ENCODE measurements at places on chromosomes 11 and 22.

DNA sequence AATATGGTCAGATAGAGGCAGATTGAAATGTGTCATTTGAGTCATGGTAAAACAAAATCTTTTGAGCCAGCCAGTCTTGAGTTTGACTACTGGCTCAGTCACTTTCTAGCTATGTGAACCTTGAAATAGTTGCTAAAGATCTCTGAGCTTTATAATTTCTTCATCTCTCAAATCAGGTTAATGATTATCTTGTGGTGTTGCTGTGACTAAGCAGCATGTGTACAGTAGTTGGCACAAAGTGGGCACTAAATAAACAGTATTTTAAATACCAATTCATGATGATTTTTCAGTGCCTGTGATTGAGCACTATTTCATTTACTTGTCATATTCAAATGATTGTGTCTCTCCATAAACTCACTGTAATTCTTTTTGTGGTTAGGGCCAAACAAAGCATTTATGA lies 70.8 kb downstream of the RAB38 start:
- no peak for DNase-seq

DNA sequence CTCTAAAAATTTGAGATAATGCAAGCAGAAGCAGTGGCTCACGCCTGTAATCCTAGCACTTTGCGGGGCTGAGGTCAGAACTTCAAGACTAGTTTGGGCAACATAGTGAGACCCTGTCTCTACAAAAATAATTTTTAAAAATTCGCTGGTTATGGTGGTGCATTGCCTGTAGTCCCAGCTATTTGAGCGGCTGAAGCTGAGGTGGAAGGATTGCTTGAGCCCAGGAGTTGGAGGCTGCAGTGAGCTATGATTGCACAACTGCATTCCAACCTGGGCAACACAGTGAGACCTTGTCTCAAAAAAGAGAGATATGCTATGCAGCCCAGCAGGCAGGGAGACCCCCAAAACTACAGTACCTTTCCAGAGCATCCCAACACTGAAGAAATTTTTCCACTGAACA lies 2.3 kb downstream of the CTSC start:
- no peak for DNase-seq

DNA sequence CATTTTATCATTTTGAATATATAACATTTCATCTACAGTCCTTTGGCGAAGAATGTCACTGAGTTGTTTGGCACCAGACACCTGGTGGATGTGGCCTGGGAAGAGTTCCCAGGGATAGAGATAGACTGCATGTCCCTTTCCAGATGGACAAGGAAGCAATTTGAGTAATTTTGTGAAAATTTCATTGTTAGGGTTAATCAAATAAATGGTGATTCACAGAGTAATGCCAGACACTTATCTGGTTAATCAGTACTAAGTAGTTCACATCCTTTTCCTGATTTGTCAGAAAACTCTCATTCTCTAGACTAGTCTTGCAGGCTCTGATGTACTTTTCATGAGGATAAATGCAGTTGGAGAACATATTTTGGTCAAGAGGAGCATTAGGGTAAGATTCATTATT lies 41.6 kb downstream of the NAALAD2 start:
- DNase-seq, result no peak

DNA sequence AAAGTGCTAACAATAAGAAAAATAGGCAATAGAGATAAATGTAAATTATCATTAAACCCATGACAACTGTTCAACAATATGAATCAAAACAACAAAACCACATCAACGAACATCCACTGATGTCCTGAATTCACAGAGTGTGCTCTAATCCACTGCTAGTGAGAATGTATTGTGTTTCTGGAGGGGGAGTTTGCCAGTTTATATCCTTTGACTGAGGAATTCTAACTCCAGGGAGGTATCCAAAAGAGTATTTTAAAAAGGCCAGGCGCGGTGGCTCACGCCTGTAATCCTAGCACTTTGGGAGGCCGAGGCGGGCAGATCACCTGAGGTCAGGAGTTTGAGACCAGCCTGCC lies 1.7 kb upstream of the WEE1 start:
- no peak for DNase-seq

GRCh38 chr11:76850815-76851214 lies 9.9 kb upstream of the ACER3 start:
- DNase-seq, result no peak

GRCh38 chr11:77876045-77876444 lies 55.1 kb downstream of the AAMDC start:
- DNase-seq, result no peak

- DNase-seq, result no peak
These were observed 40.4 kb downstream of the FLI1 start for GRCh38 chr11:128734103-128734831.

GRCh38 chr22:46060292-46061123 lies 83.5 kb upstream of the WNT7B start:
- no peak for DNase-seq

Data from activated CD4-positive, alpha-beta T cell treated with anti-CD3 and anti-CD28 coated beads for 24 hours (primary cell).